ENCODE measurements at places on chromosomes 6 and 20. TPM values are rescaled to one million over a fixed set of nuclear protein-coding genes. Genes with fewer than 3 reads are reported as not detected.

Gene FAM217A
- not detected for total RNA-seq

Gene TRIM10
- 128 TPM for total RNA-seq

DNA sequence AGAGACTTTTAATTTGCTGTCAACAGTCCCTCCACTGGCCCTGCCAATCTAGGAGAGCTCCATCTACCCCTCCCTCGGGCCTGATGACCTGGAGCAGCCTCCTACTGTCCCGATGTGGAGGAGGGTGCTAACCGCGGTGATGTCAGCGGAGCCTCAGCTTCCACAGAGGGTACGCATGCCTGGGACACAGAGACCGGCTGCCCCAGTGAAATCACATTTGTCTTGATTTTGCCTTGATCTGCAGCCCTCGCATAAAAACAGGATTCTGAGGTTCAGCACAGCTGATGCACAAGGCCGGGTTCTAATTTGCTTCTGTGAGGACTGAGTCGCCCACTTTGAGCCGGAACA is 77.6 kb downstream of the STK35 start:
- H3K4me1 ChIP-seq, result no peaks in the 10 kb centered on the region
- H3K27ac ChIP-seq, result no peak overlapping the region
- no peak for DNase-seq
- H3K27me3 ChIP-seq, result no peaks in the 10 kb centered on the region
- H3K4me3 ChIP-seq, result no peak overlapping the region

- H3K27me3 ChIP-seq, result no peaks in the 10 kb centered on the region
- DNase-seq, result no peak
- H3K4me1 ChIP-seq, result no peaks in the 10 kb centered on the region
- H3K27ac ChIP-seq, result no peak overlapping the region
- H3K36me3 ChIP-seq, result no peaks in the 10 kb centered on the region
Measured at GRCh38 chr6:11885159-11885558, 106.6 kb upstream of the ADTRP start.

DNA sequence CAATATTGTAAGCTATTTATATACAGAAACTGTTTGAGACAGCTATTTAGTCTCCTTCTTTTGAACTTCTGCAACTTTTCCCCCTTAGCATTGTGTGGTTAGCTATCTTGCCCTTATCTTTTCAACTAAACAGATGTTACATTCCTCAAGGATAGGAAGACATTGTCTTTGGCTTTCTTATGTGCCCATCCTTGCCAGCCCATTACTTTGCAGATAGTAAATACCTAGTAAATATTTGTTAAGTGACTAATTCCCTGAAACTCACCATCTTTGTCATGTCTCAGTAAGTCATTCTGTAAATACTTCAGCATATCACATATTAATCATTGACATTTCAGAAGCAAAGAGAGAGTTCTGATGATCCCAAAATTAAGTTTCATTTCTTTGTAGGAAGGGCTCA is 69.1 kb upstream of the FLRT3 start:
- H3K27me3 ChIP-seq, result no peaks in the 10 kb centered on the region
- H3K4me3 ChIP-seq, result no peak overlapping the region
- H3K4me1 ChIP-seq, result peaks cover 10% of the 10 kb centered on the region
- H3K36me3 ChIP-seq, result no peaks in the 10 kb centered on the region

DNA sequence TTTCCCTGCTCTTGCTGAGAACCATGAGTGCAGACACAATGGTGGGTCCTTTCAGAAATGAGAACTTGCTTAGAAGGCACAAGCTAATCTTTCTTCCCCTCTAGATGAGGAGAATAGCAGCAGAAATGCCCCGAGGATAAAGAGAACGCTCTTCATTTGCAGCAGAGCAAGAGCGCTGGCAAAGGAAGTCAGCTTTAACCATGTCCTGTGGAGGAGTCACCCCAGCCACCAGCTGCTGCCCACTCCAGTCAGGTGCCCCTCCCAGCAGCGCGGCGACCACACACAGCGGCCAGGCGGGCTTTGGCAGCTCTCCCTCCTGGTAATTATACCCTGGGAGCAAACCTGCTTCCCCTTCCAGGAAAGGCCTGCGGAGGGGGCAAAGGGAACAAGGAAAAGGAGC is 42.4 kb upstream of the EMILIN3 start:
- no peak overlapping the region for H3K27ac ChIP-seq
- no peak for DNase-seq
- peaks cover 54% of the 10 kb centered on the region for H3K36me3 ChIP-seq
- H3K4me3 ChIP-seq, result no peak overlapping the region

Gene RSPO3
- total RNA-seq, result 1.4 TPM

Gene B3GAT2
- total RNA-seq, result under 0.01 TPM

- no peak for DNase-seq
- no peak overlapping the region for H3K4me3 ChIP-seq
- no peak overlapping the region for H3K27ac ChIP-seq
- H3K27me3 ChIP-seq, result no peaks in the 10 kb centered on the region
Measured at GRCh38 chr6:83574783-83575182, 62.4 kb downstream of the PRSS35 start.

Gene ID4
- 1.4 TPM for total RNA-seq

GRCh38 chr6:50098641-50098993 is 48.9 kb upstream of the DEFB112 start:
- DNase-seq, result no peak
- H3K4me3 ChIP-seq, result no peak overlapping the region
- H3K27me3 ChIP-seq, result no peaks in the 10 kb centered on the region
- H3K36me3 ChIP-seq, result no peaks in the 10 kb centered on the region
- H3K27ac ChIP-seq, result no peak overlapping the region

Gene RPL10A
- 363 TPM for total RNA-seq

GRCh38 chr20:41175727-41176330 is 38.5 kb downstream of the PLCG1 start:
- no peaks in the 10 kb centered on the region for H3K4me1 ChIP-seq
- no peak overlapping the region for H3K4me3 ChIP-seq
- peaks cover 8% of the 10 kb centered on the region for H3K36me3 ChIP-seq
- H3K27ac ChIP-seq, result no peak overlapping the region
- H3K27me3 ChIP-seq, result no peaks in the 10 kb centered on the region

- DNase-seq, result no peak
- H3K27me3 ChIP-seq, result no peaks in the 10 kb centered on the region
- no peaks in the 10 kb centered on the region for H3K4me1 ChIP-seq
- H3K36me3 ChIP-seq, result no peaks in the 10 kb centered on the region
- no peak overlapping the region for H3K4me3 ChIP-seq
Measured at GRCh38 chr6:108697561-108698161, 136.9 kb downstream of the FOXO3 start.

Gene TSPO2
- 64.9 TPM for total RNA-seq

Gene PROCR
- total RNA-seq, result 6.7 TPM

- H3K27ac ChIP-seq, result no peak overlapping the region
- no peak for DNase-seq
- H3K4me1 ChIP-seq, result no peaks in the 10 kb centered on the region
- H3K27me3 ChIP-seq, result no peaks in the 10 kb centered on the region
- no peak overlapping the region for H3K4me3 ChIP-seq
Measured at GRCh38 chr6:48429021-48429420, 318.0 kb upstream of the PTCHD4 start.

GRCh38 chr6:46867411-46867810 is 54.3 kb downstream of the ADGRF5 start:
- H3K4me1 ChIP-seq, result no peaks in the 10 kb centered on the region
- H3K36me3 ChIP-seq, result no peaks in the 10 kb centered on the region
- no peaks in the 10 kb centered on the region for H3K27me3 ChIP-seq

Gene TNFRSF21
- 3.2 TPM for total RNA-seq

GRCh38 chr6:1497761-1498105 is 108.4 kb downstream of the FOXF2 start:
- H3K4me3 ChIP-seq, result no peak overlapping the region
- H3K27me3 ChIP-seq, result no peaks in the 10 kb centered on the region
- no peaks in the 10 kb centered on the region for H3K36me3 ChIP-seq
- no peaks in the 10 kb centered on the region for H3K4me1 ChIP-seq

Gene POM121L2
- total RNA-seq, result not detected

Gene POPDC3
- not detected for total RNA-seq

- no peaks in the 10 kb centered on the region for H3K36me3 ChIP-seq
- H3K4me3 ChIP-seq, result no peak overlapping the region
- no peak overlapping the region for H3K27ac ChIP-seq
- no peaks in the 10 kb centered on the region for H3K27me3 ChIP-seq
Measured at GRCh38 chr20:21548390-21549035, 34.6 kb upstream of the NKX2-2 start.

DNA sequence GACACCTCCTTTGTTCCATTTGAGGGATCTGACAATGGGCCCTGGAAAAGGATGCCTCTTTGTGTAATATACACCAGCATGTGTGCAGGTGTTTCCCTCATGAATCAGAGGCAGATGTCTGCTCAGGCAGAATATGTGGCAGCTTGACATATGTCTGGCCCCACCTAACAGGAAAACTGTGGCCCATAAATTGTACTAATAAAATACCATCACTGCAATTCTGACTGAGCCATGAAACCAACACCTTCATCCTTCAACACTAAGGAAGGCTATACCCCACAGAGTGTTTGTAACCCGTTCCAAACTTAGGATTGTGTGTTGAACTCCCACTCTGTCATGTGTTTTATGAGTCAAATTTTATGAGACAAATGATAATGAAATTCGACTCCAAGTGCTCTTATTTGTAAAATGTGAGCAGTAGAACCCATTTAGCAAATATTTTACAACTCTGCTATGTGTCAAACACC is 22.7 kb downstream of the LAMA4 start:
- H3K27me3 ChIP-seq, result no peaks in the 10 kb centered on the region
- H3K4me1 ChIP-seq, result peaks cover 15% of the 10 kb centered on the region
- no peak overlapping the region for H3K4me3 ChIP-seq

DNA sequence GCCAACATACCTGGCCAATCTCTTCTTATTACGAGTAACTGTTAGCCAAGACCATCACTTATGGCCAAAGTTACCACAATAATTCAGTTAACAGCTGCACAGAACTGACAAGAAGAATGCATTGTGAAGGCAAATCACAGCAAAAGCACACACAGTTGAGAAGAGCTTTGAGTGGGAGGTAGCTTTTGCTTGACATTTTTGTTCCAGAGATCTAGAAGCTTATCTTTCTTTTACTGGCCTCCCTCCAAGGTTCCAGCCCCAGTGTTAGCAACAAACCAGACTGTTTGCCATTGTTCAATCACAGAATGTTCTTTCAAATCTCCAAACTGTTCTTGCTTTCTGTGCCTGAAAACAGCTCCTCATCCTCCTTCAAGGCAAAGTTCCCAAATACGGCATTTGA is 35.9 kb upstream of the IRAK1BP1 start:
- no peak for DNase-seq
- no peak overlapping the region for H3K4me3 ChIP-seq
- H3K4me1 ChIP-seq, result peaks cover 1% of the 10 kb centered on the region
- H3K27me3 ChIP-seq, result no peaks in the 10 kb centered on the region
- H3K36me3 ChIP-seq, result no peaks in the 10 kb centered on the region

GRCh38 chr20:49422161-49422560 is 60.3 kb downstream of the KCNB1 start:
- H3K36me3 ChIP-seq, result no peaks in the 10 kb centered on the region
- no peak overlapping the region for H3K4me3 ChIP-seq
- peaks cover 4% of the 10 kb centered on the region for H3K4me1 ChIP-seq
- H3K27me3 ChIP-seq, result no peaks in the 10 kb centered on the region
- DNase-seq, result no peak

Gene EMILIN3
- not detected for total RNA-seq

GRCh38 chr20:45342855-45343531 is 5.2 kb downstream of the SDC4 start:
- peak overlapping the region; percentile 96 for H3K4me3 ChIP-seq
- peaks cover 23% of the 10 kb centered on the region for H3K4me1 ChIP-seq
- peaks cover 13% of the 10 kb centered on the region for H3K36me3 ChIP-seq
- DNase-seq, result peak; percentile 53

- no peaks in the 10 kb centered on the region for H3K4me1 ChIP-seq
- H3K27me3 ChIP-seq, result peaks cover 2% of the 10 kb centered on the region
- DNase-seq, result no peak
- H3K36me3 ChIP-seq, result no peaks in the 10 kb centered on the region
Measured at GRCh38 chr20:19129976-19130612, 82.3 kb upstream of the SLC24A3 start.

- no peaks in the 10 kb centered on the region for H3K36me3 ChIP-seq
- H3K27me3 ChIP-seq, result no peaks in the 10 kb centered on the region
- H3K4me1 ChIP-seq, result no peaks in the 10 kb centered on the region
- no peak for DNase-seq
Measured at GRCh38 chr6:163836876-163837690, 422.6 kb downstream of the QKI start.

- peak overlapping the region; percentile 38 for H3K27ac ChIP-seq
- no peaks in the 10 kb centered on the region for H3K36me3 ChIP-seq
- H3K4me1 ChIP-seq, result no peaks in the 10 kb centered on the region
- no peaks in the 10 kb centered on the region for H3K27me3 ChIP-seq
- no peak overlapping the region for H3K4me3 ChIP-seq
- no peak for DNase-seq
Measured at GRCh38 chr6:42441697-42442081, 10.0 kb downstream of the TRERF1 start.

Gene RBPJL
- total RNA-seq, result not detected

Data from liver (tissue), 10 donors.